ENCODE measurements at places on chromosomes 6 and 20.

- no peak for DNase-seq
Measured at GRCh38 chr6:166589337-166589731, 2.9 kb upstream of the RAMACL start.

DNA sequence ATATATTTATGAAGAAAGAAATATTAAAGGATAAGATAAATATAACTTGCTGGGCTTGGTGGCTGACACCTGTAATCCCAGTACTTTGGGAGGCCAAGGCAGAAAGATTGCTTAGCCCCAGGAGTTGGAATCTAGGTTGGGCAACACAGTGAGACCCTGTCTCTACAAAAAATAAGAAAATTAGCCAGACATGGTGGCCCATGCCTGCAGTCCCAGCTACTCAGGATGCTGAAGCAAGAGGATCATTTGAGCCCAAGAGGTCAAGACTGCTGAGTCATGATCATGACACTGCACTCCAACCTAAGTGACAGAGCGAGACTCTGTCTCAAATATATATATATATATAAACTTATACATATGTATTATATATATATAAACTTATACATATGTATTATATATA, 164.0 kb downstream of the MRPL14 start:
- DNase-seq = no peak

- DNase-seq = no peak
Measured at GRCh38 chr6:15066089-15066758, 179.6 kb upstream of the JARID2 start.

- no peak for DNase-seq
Measured at GRCh38 chr20:19506021-19506420, 252.0 kb upstream of the RIN2 start.

GRCh38 chr6:131023834-131024504, 39.1 kb downstream of the EPB41L2 start:
- DNase-seq = peak; percentile 58

GRCh38 chr20:61533231-61533631, 281.2 kb downstream of the CDH4 start:
- no peak for DNase-seq

DNA sequence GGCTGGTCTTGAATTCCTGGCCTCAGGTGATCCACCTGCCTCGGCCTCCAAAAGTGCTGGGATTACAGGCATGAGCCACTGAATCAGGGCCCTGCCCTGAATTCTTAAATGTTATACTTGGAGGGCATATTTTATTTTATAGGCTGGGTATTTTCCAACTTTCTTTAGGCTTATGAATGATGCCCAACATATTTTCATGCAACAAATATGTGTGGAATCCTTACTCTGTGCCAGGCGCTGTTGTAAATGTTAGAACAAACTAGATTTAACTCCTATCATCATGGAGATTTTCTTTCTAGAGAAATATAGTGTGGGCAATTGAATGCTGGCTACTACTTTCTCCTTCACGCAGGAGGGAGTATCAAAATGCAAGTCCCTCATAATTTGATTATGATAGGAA, 71.2 kb downstream of the SAMD5 start:
- DNase-seq = no peak

- DNase-seq = peak; percentile 72
Measured at GRCh38 chr6:71294121-71294523, 5.5 kb downstream of the OGFRL1 start.

DNA sequence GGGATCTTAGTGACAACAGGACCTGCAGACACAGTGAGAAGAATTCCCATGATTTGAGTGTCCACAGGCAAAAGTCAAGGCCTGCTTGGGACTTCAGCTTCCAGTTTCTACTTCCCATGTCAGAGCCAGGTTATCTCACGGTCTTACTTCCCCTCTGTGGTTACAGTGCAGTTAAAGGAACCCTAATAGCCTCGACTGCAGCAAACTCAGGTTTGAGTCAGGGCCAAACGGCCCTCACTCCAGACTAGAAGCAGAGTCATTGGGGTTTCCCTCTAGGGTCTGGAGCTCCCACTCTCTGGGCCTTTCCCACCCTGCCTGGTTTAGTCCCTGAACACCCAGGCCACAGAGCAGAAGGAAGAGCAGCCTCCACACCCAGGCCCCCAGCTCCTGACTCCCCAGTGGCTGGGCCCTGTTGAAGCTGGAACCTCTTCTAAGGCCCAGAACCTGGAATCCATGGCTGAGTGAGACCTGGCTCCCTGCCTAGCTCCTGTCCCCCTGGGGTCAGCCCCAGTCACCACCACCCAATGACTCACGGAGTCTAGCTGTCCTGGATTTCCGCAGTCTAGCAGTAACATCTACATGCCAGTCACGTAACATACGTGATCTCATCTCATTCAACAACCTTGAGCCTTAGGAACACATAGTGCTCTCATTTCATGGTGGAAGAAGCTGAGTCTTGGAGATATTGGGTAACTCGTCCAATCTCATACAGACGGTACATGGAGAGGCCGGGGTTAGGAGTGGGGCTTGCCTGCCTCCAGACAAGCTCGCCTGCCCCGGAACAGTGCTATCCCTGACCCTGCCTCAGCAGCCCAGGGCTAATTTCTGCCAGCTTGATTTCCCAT, 9.2 kb upstream of the GHRH start:
- peak; percentile 46 for DNase-seq

DNA sequence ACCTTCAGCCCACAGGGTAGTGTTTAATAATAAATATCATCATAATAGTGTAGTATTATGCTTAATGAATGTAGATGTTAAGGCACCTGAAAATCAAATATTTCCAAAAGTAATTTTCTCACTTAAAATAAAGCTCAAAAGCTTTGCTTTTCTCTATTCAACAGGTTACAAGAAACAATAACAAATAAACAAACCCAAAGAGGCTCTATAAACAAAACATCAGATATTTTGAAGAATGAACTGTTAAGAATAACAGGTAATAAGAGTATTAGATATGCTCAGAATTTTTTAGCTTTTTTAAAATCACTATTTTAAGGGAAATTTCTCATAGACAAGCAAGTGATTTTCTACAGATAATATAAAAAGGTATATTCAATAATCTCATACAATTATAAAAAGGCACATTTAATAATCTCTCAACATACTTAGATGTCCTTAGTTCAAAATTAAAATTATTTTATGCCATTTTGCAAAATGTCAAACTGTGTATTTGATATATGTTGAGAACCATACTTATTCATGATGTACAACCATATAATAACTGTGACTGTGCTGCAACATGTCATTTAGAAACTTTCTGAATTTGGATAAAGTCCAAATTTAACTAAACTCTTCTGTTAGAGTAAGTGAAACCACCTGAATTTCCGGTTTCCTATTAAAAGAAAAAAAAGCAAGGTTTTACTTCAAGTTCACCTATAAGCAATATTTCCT, 35.8 kb downstream of the PHIP start:
- DNase-seq = no peak

DNA sequence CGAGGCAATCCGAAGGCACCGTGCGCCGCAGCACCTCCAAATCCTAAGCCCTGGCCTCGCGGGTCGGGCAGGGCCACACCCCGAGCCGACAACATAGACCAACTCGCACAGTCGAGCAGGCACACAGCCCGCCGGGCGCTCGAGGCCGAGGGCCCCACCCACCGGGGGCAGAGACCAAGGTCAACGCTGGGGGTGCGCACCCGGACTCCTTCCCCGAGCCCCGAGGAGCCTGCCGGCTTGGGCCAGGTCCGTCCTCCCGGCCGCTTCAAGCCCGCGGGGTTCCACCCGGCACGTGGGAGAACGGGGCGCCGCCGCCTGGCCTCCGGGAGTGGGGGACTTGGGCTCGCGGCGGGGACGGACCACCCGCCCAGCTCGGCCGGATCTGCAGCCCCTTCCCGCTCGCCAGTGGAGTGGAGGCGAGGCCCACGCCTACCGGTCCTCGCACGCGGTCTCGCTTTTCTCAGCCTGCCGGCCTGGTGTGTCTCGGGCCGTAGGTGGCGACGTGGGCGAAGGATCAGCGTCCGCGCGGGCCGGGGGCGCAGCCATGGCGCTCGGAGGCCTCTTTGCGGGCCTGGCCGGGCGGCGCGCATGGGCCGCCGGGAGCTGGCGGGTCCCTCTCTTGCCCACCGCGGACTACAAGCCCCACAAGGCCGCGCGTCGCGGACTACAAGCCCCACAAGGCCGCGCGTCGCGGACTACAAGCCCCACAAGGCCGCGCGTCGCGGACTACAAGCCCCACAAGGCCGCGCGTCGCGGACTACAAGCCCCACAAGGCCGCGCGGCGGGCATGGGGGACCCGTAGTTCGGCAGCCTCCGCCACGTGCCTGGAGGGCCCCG, at the start of gene UCKL1:
TSS of gene UCKL1 (minus strand) at position 590 of the 837 bp plus-strand sequence. CDS start at position 546, 44 bp downstream.
- peak; percentile 89 for DNase-seq

- DNase-seq = no peak
Measured at GRCh38 chr6:109788687-109789086, 97.6 kb downstream of the FIG4 start.

GRCh38 chr6:160221423-160221822, 37.2 kb downstream of the SLC22A2 start:
- DNase-seq = no peak

DNA sequence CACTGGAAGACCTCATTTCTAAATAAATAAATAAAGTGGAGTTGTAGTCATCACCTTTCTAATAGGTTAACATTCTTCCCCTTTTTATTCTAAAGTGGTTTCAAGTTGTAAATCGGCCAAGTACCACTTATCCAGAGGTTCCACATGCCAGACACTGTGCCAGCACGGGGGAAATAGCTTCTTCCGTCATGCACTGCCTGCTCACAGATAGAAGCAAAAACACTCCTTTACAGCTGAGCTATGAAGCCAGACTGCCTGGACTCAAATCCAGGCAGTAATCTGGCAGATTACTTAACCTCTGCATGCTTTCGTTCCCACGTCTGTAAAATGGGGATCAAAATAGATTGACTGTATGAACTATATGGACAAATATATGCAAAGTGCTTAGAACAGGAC, 17.2 kb upstream of the SCML4 start:
- DNase-seq = no peak

GRCh38 chr20:58845706-58846105, 5.0 kb downstream of the GNAS-AS1 start:
- DNase-seq = no peak

DNA sequence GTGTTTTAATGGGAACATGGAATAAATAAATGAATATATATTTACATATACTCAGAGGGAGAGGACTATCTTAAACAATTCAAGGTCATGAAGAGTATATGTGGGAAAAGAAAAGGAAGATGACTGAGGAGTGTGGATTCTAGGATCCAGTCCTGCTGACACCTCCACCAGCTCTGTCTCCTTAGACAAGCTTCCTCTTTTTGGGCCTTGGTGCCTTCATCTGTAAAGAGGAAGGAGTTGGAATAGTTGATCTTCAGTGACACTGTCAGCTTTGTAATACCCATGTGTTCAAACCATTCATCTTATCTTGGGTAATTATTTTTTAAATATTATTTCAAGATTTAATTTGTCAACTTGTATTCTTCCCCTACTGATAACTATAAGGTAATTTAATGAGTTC, 338.0 kb downstream of the ADGRB3 start:
- no peak for DNase-seq
